Endothelial cell (in vitro differentiated cells): ENCODE measurements at places on chromosomes 11 and 22. TPM values are rescaled to one million over a fixed set of nuclear protein-coding genes. Genes with fewer than 3 reads are reported as not detected.
A peak's percentile ranks its signal among the peaks of the same experiment; 100 is the strongest.

DNA sequence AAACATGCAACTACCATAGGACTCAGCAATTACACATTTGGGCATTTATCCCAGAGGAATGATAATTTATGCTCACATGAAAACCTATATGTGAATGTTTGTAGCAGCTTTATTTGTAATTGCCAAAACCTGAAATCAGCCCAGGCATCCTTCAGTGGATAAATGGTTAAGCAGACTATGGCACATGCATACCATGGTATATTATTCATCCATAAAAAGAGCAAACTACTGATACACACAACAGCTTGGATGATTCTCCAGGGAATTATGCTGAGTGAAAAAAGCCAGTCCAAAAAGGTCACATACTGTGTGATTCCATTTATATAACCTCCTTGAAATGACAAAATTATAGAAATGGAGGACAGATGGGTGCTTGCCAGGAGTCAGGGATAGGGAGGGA is 86.7 kb downstream of the ALX4 start:
- no peak for DNase-seq

PLAAT5 gene
- total RNA-seq = 3.8 TPM

GRCh38 chr11:8069771-8070170 is 11.2 kb upstream of the TUB start:
- DNase-seq = no peak

DNA sequence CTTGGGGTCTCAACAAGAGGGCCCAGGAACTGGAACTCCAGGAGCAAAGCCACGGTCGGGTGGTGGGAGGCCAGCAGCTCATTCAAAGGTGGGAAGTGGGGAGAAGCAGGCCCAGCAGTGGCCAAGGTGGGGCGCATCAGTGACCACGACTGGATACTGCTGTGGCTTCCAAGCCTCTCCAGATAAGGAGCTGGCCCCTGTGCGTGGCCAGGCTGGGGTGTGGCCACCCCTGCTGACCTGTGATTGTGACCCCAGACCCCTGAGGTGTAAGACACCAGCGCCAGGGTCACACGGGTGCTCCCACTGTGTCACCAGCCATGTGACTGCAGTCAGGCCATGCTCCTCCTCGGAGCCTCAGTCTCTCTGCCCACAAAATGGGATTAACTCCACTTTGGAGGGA is 20.3 kb downstream of the A4GALT start:
- DNase-seq = no peak

GRCh38 chr11:45853332-45854219 is 6.3 kb downstream of the CRY2 start:
- DNase-seq = no peak

OR6Q1 gene
- not detected for total RNA-seq

DNA sequence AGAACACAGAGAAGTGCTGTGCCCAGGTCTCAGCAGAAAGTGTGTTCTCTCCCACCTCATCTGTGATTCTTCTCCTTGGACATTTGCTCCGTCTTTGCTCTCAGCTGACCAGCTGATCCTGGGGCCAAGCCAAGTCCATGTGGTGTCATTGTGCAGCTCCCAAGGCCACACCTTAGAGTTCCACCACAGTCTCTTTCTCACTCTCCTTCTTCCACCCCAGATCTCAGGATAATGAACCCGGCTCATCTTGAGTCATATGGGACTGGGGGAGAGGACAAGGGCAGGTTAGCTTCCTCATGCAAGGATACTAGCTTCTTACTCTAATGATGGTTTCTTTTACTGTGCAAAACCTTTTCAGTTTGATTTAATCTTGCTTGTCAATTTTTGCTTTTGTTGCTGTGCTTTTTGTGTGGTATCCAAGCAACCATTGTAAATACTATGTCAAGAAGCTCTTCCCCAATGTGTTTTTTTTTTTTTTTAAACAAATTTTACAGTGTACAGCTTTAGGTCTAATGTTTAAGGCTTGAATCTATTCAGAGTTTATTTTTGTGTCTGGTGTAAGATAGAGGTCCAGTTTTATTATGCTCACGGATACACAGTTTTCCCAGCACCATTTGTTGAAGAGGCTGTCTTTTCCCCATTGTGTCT is 75.0 kb upstream of the OR4B1 start:
- DNase-seq = no peak

DNA sequence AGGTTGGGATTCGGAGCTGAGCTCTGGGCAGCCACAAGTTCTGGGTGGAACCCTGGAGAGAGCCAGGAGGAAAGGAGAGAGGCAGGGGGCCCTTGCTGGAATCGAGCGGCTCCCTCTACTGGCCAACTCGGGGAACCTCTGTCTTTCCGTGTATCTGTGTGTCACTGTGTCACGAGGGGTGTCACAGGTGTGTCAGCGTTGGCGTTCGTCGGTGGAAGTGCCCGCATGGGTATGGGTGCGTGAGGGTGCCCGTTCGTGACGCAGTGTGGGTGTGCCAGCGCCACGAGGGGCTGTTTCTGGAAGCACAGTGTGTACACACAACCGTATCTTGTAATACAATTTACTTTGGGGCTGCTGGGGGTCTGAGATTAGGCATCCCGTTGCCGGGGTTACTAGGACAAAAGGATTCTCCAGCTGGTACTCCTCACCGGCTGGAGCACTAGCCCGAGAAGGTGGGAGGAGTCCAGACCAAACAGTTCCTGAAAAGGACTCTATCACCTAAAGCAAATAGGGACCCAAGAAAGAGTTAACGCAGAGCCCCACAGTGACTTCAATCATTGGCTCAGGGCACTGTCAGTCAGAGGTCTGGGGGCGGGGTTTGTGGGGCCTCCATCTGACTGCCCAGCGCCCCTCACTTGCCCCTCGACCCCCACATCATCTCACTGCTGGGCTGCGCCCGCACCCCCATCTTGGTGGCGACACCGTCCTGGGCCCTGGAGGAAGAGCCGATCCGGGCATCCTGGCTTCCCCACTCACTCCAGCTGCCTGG is 2.6 kb upstream of the BCL9L start:
- DNase-seq = peak; percentile 93

DNA sequence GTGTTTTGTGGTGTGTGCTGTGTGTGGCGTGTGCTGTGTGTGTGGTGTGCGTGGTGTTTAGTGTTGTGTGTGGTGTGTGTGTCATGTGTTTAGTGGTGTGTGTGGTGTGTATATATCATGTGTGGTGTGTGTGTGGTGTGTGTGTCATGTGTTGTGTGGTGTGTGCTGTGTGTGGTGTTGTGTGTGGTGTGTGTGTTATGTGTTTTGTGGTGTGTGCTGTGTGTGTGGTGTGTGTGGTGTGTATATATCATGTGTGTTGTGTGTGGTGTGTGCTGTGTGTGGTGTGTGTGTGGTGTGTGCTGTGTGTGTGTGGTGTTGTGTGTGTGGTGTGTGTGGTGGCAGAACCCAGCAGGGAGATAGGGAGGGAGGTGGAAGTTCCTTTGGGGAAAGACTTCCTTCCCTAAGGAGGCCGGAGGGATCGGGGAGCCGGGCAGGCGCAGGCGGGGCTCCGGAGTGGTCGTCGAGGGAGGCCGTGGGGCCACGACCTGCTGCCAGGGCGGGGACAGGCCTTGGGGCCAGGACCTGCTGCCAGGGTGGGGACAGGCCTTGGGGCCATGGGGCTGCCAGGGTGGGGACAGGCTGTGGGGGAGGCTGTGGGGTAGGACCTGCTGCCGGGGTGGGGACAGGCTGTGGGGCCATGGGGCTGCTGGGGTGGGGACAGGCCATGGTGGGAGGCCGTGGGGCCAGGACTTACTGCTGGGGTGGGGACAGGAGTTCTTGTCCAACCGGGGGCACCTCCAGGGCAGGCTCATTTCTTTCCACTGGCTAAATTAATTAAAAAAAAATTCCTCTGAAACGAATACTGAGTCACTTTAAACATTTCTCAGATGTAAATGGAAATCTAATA is 15.2 kb downstream of the PIM3 start:
- DNase-seq = peak; percentile 11

FOLR2 gene
- not detected for total RNA-seq

DNA sequence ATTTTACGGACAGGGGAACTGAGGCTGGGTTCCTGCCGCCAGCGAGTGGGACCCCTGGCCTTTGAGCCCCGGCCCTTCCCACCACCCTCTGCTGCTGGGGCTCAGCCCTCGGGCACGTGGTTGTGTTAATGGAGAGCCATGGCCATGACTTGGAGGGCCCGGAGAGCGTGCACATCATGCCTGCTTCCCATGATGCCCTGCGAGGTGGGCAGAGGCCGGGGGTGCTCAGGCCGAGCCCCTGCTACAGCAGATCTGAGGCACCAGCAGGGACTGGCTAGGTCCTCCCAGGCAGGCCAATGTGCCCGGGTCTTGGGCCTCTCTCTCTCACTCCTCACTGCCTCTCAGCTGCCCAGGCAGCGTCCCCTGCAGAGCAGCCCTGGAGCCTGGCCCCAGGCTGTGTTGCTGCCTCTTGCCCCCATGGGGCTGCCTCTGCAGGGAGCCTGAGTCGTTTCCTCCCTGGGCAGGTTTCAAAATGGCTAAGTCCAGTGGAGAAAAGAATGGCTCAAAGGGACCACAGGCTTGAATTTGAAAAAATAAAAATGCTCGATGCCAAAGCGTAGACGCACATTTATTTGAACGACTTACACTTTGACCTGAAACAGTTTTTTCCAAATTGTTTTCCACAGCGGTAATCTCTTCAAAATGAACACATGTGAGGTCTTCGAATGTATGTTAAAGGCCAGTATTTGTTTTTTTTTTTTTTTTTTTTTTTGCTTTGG is 72.6 kb upstream of the CLDN5 start:
- DNase-seq = no peak

- no peak for DNase-seq
Observed at GRCh38 chr11:16784666-16785065, 46.2 kb downstream of the C11orf58 start.

SPON1 gene
- total RNA-seq = 120 TPM

DNA sequence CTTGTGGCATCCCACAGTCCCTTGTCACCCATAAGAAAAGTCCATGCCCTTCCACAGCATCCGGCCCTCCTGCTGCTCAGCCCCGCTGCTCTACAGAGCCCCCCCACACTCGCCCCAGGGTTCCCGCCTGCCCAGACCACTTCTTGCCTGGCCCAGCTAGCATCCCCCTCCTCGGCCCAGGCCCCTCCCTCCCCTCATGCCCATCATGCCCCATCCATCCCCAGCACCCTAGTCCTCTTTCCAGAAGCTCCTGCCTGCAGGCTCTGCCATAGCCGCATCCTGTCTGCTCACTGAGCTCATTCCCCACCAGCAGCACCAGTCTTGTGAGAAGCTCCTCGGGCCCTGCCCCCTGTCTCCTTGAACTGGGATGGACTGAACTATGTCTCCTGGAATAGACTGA is 54.4 kb downstream of the LINC01488 start:
- no peak for DNase-seq

MRGPRF gene
- 0.54 TPM for total RNA-seq

CASP5 gene
- not detected for total RNA-seq

SEC14L6 gene
- total RNA-seq = 1.4 TPM

DNA sequence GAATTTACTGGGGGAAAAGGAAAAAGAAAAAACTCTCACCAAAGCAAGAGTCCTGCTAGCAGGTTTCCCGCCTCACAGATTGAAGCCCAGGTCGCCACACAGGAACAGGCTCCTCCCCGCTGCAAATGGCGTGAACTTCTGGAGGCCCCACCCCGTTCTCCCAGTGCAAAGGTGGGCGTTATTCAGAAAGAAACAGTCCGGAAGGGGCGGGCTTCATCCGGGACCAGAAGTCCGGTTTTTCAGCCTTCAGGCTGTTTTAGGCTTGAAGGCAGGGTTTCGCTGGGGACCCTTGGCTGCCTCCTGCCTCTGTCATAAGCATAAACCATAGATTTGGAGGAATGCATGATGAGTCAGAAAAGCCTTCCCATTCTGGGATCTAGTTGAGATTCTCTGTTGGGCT is 148.3 kb upstream of the POU2AF2 start:
- DNase-seq = no peak

KRTAP5-2 gene
- total RNA-seq = not detected

C11orf97 gene
- total RNA-seq = not detected

- DNase-seq = no peak
Observed at GRCh38 chr22:31394326-31394725, 5.1 kb upstream of the DRG1 start.

- peak; percentile 94 for DNase-seq
Observed at GRCh38 chr11:46121301-46121723, at the start of gene PHF21A. Gene PHF21A (minus strand): TSS chr11:46121454. CDS start chr11:46084219, 37,235 bp downstream.
